Activated naive CD4-positive, alpha-beta T cell treated with anti-CD3 and anti-CD28 coated beads for 36 hours (primary cell): ENCODE measurements at places on chromosomes 2 and 18. TPM values are rescaled to one million over a fixed set of nuclear protein-coding genes. Genes with fewer than 3 reads are reported as not detected.
A peak's percentile ranks its signal among the peaks of the same experiment; 100 is the strongest.

Gene HOXD3
- not detected for total RNA-seq

Gene POLE4
- total RNA-seq: 69.7 TPM

Gene TTLL4
- total RNA-seq: 23.7 TPM

Gene FEV
- not detected for total RNA-seq

GRCh38 chr18:76522122-76522503 lies 27.1 kb upstream of the ZNF516 start:
- DNase-seq: no peak

- peak; percentile 42 for DNase-seq
These were observed 29.2 kb downstream of the AKAIN1 start for GRCh38 chr18:5167831-5168230.

GRCh38 chr2:160372585-160372984 lies 121.0 kb downstream of the RBMS1 start:
- DNase-seq: no peak

DNA sequence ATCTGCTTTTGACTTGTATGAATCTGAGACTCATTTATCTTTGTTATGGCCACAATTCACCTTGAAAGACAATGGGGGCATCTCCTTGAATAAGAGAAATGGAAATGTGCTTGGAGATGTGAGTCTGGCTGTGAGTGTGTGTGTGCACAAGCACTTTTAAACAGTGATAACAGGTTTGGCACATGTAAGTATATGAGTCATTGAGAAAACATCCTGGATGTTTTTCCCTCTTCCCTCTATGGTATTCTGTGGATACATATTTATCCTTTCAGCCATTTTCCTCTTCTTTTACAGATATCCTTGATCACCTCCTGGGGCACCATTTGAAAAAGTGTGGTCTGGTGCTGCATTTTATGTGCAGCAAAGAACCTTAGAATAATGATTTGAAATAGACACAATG lies 317.3 kb upstream of the THUMPD2 start:
- DNase-seq: no peak
